ENCODE measurements at places on chromosomes 2 and 18.

- no peak for DNase-seq
These were observed 69.1 kb downstream of the TWIST2 start for GRCh38 chr2:238916875-238917590.

GRCh38 chr2:33266467-33266866, 210.0 kb upstream of the RASGRP3 start:
- DNase-seq = no peak

DNA sequence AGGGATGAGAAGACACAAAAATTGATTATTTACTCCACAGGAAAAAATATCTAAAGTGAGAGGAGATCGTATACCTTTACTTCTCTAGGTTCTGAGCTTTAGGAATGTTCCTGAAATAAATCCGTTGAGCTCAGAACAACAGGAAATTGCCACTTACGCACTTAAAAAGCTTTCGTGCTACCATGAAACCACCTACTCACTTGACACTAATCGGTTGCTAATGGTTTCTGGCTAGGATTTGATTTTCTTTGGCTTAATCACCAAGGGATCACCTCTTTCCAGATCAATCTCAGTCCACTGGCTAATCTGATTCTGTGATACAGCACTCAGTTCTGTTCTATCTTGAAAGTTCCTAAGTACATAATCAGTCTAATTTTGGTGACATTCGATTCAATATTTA, 419.6 kb downstream of the DLGAP1 start:
- peak; percentile 19 for DNase-seq

DNA sequence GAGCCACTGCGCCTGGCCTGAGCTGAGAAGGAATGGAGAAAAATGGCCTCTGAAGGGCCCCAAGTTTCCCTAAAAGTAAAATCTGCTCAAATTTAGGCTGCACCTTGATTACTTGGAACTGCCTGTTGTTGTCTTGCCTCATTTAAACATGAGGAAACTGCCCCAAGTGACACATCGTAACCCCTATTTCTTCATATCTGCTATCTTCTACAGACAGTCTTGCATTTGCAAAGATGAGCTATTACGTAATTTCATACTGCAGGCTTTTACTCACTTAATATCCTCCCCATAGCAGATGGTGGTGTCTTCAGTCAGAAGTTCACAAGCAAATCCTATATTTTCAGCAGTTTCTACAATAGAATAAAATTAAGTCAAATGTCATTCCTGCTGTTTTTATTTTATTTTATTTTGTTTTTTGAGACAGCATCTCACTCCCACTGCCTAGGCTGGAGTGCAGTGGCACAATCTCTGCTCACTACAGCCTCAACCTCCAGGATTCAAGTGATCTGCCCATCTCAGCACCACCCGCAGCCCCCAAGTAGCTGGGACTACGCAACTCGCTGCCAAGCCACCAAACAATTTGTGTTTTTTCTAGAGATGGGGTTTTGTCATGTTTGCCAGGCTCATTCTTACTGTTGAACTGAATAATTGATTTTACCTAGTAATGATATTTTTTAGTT, 45.3 kb upstream of the NARS1 start:
- no peak for DNase-seq

- DNase-seq = no peak
These were observed 219.2 kb downstream of the MTX2 start for GRCh38 chr2:176488431-176488830.

DNA sequence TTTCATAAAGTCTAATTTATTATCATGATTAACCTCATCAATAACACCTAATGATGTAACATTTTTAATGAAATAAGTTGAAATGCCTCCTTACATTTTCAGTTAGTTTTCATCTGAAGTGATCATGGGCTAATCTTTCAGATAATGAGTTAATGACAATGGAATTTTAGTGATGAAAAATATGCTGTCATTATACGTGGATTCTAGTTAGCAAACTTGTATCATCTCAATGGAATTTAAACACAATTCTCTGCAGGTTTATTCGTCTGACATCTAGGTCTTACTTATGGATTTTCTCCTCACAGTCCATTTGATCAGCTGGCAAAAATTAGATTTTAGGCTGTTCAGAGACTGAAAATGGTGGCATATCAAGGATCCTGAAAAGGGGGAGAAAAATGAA, 885.0 kb downstream of the SLC4A3 start:
- DNase-seq = no peak

DNA sequence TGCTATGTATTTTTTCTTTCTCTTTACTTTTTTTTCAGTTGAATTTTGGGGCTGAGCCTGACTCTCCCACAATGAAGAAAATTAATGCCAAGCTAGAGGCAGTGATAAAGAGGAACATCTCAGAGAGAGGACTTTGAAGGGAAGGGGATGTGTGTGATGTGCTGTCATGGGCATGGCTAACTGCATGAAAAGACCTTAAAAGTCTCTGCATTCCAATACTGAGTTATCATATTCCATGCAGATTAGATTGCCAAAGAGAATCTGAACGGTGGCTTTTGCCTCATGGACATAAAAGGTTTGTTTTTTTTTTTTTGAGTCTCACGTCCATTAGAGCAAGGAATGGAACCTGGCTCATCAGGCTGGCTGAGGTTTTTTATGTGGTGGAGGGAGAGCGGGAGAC, 213.9 kb downstream of the PIK3C3 start:
- DNase-seq = no peak

GRCh38 chr2:62300925-62301324, 105.0 kb downstream of the B3GNT2 start:
- DNase-seq = no peak
